NCI-H1048 (cell line): ENCODE measurements at places on chromosomes 2 and 18.

DNA sequence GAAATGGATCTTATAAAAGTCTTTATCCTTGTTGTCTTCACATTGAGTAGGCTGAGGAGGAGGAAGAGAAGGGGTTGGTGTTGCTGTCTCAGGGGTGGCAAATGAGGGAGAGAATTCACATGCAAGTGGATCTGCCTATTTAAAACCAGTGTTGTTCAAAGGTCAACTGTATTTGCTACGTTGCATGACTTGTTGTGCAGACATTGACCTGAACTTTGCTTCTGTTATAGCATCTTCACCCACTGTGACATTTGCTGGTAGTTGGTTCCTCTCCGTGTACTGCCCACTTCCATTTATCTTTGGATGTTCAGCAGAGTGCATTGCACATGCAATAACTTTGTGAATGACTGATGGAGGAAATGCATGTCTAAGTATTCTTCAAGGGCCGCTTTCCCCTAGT lies 228.6 kb upstream of the DPP10 start:
- DNase-seq: no peak

DNA sequence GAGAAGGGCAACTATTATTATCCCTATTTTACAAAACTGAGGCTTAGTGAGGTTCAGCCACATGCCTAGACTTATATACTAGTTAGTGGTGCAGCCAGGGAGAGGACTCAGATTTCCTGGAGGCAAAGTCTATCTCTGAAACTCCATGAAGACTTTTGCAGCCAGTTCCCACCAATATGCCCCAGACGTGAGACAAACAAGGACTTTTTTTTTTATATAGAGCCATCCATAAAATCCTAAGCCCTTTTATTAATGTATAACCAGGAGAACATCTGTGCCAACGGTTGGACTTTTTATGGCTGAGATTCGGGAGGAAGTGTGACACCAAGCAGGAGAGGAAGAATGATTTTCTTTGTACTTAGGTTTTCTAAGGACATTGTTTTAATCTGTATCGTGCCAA lies 29.9 kb downstream of the LIPG start:
- DNase-seq: no peak

DNA sequence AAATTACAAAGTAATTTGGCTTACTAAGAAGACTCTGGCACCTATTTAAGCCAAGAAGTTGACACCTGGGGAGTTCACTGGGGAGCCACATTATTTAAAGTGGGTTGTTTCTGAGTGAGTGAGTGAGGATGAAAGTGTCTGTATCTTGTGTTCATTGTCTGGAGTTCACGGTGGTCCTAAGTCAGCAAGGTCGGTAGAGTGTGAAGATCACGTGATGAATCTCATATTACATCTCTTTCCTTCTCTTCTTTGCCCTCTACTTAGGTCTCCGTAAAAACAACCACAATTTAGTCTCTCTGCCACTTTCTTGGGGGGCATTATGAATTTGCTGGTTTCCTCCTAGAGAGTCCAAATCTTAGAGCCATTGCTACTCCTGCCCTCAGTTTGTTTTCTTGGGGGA lies 67.8 kb downstream of the DIS3L2 start:
- no peak for DNase-seq

GRCh38 chr2:26400723-26401122 lies 997 bp upstream of the DRC1 start:
- DNase-seq: no peak

DNA sequence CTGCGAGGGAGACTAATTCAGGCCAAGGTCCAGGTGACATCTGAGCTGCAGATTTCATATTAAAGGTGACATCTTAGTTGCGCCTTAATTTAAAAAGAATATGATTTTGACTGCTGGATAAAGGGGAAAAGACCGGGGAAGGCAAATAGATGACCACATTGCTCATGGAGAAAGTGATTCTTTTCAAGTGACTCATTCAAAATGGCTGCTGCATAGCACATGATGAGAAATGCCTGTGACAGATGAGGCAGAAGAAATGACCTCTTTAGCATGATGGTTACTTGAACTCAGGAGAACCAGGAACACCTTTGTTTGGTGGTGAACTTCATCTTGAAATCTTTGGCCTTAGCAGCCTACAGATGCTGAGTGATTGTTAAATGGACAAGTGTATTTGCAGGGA lies 385.8 kb upstream of the TRIB2 start:
- no peak for DNase-seq

DNA sequence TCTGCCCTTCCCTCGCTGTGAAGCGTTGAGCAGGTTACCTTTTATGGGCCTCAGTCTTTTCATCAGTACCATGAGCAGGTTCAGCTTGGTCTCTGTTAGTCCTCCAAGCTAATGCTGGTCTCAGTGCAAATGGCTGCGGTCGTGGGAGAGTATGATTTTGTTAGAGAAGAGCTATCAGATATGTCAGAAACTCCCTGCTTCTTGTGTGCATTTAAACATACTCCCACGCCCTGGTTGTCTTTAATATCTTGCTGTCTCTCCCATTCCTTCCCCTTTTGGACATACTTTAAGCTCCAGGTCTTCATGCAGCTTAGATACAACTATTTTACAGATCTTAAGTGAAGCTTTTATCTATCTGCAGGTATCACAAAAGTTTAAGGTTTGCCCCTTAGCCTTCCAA lies 62.9 kb downstream of the EFR3B start:
- no peak for DNase-seq

GRCh38 chr2:159126432-159127022 lies 158.1 kb downstream of the TANC1 start:
- no peak for DNase-seq

- DNase-seq: no peak
Measured at GRCh38 chr2:96955762-96956161, 30.6 kb downstream of the FAM178B start.

GRCh38 chr2:3099145-3099859 lies 278.3 kb downstream of the EIPR1 start:
- DNase-seq: no peak

GRCh38 chr2:105812180-105813044 lies 67.7 kb downstream of the NCK2 start:
- no peak for DNase-seq

DNA sequence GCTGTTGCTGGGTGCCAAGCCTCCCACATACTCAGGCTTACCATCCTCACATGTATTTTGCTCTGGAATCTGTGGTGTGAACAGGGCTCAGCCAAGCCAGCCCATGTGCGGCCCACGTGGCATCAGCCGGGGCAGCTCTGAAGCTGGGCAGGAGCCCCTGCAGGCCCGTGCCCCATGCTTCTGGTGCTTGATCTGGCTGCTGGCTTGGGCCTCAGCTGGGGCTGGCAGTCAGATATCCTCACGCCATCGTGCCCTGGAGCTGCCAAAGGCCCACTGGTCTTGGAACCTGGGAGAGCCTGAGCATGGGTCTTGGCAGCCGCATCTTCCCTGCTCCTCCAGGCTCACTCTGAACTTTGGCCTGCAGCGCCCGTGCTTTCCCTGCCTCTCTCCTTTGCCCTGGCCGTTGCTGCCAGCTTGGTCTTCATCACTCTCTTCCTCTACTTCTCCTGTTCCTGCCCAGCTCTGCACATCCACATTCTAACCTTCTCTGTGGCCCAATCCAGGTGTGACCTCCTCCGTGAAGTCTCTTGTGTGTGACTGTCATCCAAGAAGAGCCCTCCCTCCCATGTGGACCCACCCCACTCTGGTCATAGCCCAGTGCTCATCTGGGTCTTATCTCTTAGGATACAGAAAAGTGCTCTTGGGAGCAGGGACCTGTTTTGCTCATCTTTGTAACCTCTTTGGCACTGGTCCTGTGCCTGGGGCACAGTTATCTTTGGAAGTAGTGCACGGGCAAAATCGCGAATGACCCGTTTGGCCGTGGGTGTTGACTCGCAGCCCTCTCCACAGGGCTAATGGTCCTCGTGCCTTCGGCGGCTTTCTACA lies 116.1 kb downstream of the RNF144A start:
- no peak for DNase-seq

DNA sequence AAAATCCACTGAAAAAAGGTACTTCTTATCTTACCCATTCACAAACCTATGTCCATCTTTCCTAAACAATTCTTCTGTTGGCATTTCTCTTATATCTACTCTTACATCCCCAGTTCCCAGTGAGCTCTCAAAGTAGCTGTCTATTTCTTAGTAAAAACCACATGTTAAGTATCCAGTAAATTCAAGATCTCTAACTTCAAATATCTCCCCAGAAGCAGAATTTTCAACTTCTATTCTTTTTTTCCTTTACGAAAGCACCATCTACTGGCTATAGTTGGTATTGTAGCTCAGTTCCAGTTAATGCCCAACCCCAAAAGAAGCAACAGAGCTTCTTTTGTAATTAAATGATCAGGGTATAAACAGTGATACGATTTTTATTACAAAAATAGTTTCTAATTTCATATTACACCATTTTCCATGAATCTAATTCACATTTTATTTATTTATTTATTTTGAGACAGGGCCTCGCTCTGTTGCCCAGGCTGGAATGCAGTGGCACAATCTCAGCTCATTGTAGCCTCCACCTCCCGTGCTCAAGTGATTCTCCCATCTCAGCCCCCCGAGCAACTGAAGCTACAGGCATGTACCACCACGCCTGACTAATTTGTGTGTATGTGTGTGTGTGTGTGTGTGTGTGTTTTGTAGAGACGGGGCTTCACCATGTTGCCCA lies 28.5 kb downstream of the HRH4 start:
- DNase-seq: no peak

- no peak for DNase-seq
Measured at GRCh38 chr2:27212626-27213471, 781 bp upstream of the SLC5A6 start.

GRCh38 chr2:63035660-63036059 lies 15.0 kb upstream of the OTX1 start:
- no peak for DNase-seq

DNA sequence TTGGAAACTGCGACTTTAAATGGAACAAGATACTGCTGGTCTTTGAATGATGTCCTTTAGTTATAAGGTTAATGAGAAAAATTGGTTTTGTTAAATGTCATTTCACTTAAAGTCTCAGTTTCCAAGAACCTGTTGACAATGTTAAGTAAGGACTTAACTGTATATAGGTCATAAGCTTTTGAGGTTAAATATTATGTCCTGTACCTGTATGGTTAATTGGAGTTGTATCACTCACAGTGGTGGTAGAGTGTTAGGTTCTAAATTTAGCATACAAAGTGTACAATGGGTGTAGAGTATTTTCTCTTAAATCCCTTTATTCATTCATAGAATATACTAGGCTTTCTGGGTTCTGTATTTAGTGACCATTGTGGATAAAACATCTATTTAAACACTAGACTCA lies 110.2 kb downstream of the HAUS1 start:
- no peak for DNase-seq

- no peak for DNase-seq
Measured at GRCh38 chr18:6109743-6110142, 214.4 kb upstream of the TMEM200C start.

- no peak for DNase-seq
Measured at GRCh38 chr2:196640031-196640548, 575 bp downstream of the CCDC150 start.

- no peak for DNase-seq
Measured at GRCh38 chr2:219350710-219351221, 18.2 kb upstream of the RESP18 start.

GRCh38 chr18:76499637-76500340 lies 4.7 kb upstream of the ZNF516 start:
- DNase-seq: no peak

- no peak for DNase-seq
Measured at GRCh38 chr2:228949831-228950230, 321.3 kb downstream of the PID1 start.

DNA sequence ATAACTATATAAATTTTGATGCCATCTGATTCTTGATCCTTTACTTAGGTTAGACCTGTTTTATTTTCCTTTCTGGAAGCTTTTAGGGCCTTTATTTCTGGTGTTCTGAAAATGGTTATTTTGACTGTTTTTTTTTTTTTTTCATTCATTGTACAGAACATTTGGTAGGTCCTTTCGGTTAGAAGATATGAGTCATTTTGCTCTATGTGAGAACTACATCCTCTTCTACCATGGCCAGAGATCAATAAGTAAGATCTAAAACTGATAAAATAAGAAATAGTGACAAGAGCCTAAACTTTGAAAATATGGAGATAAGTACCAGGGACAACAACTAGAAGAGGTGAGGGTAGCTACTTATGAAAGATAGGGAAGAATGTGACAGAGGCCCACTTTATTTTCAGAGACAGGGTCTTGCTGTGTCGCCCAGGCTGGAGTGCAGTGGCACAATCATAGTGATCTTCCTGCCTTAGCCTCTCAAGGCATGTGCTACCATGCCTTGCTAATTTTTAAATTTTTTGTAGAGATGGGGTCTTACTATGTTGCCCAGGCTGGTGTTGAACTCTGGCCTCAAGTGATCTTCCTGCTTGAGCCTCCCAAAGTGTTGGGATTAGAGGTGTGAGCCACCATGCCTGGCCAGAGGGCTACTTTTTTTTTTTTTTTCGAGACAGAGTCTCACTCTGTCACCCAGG lies 66.5 kb downstream of the EIF2AK3 start:
- no peak for DNase-seq

DNA sequence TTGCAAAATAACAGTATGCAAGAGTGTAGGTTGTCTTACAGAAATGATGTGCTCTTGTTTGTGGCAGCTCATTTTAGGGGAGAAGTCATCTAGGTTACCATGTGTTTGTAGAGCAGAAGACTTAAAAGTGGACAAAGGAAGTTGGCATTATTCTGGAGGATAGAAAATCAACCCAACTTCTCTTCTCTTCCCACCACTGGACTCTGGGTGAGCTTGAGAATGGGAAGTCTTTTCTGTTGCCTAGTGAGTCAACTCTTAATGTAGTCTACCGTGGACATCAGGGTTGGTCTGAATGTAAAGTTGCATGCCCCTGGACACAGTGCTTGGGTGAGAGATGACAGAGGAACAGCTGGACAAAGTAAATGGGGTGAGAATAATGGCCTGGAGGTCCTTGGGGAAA lies 98.3 kb downstream of the FMNL2 start:
- no peak for DNase-seq

GRCh38 chr18:67092141-67092540 lies 424.4 kb downstream of the DSEL start:
- DNase-seq: no peak

DNA sequence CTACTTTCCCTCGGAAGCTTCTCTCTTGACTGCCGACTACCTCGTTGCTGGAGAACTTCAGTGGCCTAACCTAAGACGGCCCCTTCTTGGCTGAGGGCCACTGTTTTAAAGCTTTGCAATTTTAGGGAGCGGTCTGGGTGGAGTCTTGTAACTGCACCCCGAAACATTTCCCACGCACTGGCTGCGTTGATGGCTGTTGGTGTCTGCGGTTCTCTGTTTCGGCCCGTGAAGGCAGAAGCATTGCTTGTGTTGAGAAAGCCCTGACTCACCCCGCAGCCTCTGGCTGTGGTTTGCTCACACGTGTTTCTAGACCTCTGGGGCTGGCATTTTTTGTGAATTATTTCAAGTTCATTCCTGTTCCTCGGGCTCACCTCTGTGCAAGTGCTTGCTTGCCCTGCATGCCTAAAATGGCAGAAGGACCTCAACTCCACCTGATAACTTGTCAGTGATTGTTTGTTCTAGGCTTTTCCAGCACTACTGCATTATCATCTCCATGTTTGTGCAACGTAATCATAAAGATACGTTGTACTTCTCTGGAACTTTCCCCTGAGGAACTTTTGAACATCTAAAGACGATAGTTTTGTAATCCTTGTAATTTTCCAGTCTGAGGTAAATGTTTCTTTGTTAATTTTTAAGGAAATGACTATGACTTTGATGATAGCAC lies 94.2 kb upstream of the DLX2 start:
- DNase-seq: no peak

- no peak for DNase-seq
Measured at GRCh38 chr18:8609659-8610458, 622 bp downstream of the RAB12 start.
